ENCODE measurements at places on chromosomes 6 and 20.
A peak's percentile ranks its signal among the peaks of the same experiment; 100 is the strongest.

- peak; percentile 73 for DNase-seq
These were observed 11.2 kb downstream of the SLC35A1 start for GRCh38 chr6:87483929-87484328.

GRCh38 chr20:5065166-5065878, 54.4 kb downstream of the PCNA start:
- DNase-seq: no peak

GRCh38 chr20:56504373-56505005, 20.1 kb upstream of the FAM209A start:
- DNase-seq: no peak

GRCh38 chr6:94645191-94645590, 932.1 kb upstream of the MANEA start:
- no peak for DNase-seq

- peak; percentile 12 for DNase-seq
These were observed 7.0 kb downstream of the DYNLRB1 start for GRCh38 chr20:34522969-34523871.

- peak; percentile 74 for DNase-seq
These were observed 14.4 kb downstream of the FOXP4 start for GRCh38 chr6:41560431-41561192.

DNA sequence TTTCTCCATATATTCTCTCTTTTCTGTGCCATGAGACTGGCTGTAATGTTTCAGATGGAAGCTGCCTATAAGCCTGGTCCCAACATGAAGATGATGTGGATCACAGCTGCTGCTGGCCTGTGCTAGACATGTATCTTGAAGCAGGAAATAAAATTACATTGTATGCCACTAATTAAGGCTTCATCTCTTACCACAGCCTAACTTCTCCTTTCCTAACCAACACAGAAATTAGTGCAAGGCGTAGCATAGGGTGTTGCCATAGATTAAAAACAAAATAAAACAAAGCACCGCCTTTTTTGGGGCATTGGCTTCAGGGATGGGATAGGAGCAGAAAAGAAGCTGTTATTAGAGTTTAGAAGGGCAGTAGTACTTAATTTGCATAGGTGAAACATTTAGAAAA, 4.7 kb upstream of the SLC17A4 start:
- DNase-seq: peak; percentile 88

DNA sequence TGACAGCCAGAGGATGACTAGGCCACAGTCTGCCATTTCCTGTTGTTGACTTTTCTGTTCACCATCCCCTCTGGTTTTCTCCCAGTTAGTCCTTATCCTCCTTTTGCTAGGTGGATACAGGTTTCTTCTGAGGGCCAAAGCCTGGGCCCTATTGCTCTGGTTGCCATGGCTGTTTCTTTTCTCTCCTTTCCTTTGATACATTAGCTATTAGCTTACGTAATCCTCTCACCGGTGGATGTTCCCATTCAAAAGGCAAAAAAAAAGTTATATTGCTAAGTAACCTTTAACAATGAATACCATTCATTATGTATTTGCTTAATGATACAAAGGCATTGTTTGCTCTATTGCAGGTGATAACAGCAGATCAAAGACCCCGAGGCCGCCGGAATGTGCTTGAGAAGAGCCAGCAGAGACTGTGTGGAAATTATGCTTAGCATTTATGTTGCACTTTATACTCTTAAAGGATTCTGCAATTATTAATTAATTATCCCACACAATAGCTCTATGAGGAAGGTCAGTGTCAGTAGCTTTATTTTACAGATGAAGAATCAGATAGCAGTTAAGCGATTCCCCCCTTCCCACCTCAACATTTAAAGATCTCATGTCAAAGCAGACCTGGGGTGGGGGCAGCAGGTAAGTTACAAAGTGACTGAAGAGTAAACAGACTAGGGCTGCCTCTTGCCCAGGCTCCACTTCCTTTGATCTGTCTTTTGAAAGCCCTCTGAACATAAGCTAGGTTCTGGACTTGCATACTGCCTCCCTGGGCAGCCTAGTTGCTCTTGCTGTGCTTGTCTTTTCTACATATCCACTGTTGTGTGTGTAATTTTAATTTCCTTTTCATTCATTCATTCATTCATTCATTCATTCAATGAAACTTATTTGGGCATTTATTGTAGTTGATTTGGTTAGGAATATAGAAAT, 14.5 kb upstream of the TFB1M start:
- no peak for DNase-seq

GRCh38 chr6:166739976-166740318, 112.9 kb upstream of the RPS6KA2 start:
- peak; percentile 7 for DNase-seq

GRCh38 chr20:32522526-32522775, 62.7 kb downstream of the NOL4L start:
- no peak for DNase-seq

DNA sequence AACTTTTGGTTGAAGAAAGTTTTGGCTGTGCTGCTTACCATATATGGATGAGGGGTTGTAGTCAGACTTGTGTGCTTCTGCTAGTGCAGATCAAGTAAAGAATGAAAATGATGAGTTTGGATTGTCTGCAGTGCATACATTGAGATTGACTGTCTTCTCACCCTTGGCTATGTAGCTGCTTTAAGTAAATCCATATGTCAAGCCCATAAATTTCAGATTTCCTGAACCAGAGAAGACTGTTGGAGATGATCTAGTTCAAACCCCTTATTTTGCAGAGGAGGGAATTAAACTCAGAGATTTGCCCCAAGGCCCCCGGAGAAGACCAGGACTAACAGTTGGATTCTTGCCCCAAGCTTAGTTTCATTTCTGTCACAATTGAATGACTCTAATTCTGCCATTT, 67.2 kb downstream of the PKIB start:
- DNase-seq: peak; percentile 5

- DNase-seq: no peak
These were observed 2.0 kb upstream of the SPACA1 start for GRCh38 chr6:88045521-88046136.

- peak; percentile 47 for DNase-seq
These were observed 101.3 kb downstream of the OR2B2 start for GRCh38 chr6:27810768-27811450.

GRCh38 chr6:104625536-104625935, 234.2 kb downstream of the HACE1 start:
- no peak for DNase-seq

- no peak for DNase-seq
These were observed 5.0 kb upstream of the ZBTB24 start for GRCh38 chr6:109488001-109488400.

DNA sequence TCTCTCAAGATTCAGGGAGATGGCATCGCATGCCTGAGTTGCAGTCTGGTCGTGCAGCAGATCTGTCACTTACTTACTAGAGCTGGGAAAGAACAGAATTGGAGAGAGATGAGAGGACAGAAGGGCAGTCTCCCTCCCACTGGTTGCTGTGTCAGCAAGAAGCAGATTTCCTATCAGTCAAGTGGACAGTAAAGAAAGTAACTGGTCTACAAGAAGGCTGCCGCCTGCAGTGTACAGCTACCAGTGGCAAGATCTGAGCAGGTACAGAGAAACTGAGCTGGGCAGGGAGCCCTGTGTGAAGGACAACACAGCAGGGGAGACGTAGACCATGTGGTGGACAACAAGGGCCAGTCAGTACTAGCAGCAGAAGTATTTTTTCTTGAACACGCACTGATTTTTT, 49.5 kb upstream of the PCSK2 start:
- DNase-seq: no peak

- DNase-seq: no peak
These were observed 25.5 kb downstream of the RNF144B start for GRCh38 chr6:18412644-18413043.

GRCh38 chr6:105215506-105215905, 35.7 kb upstream of the POPDC3 start:
- peak; percentile 15 for DNase-seq

- DNase-seq: no peak
These were observed 68.5 kb downstream of the FOXC1 start for GRCh38 chr6:1678201-1678600.

- DNase-seq: no peak
These were observed 127.7 kb downstream of the ALDH8A1 start for GRCh38 chr6:134821928-134822864.

- DNase-seq: no peak
These were observed 55.6 kb upstream of the BEND6 start for GRCh38 chr6:56899311-56899710.

DNA sequence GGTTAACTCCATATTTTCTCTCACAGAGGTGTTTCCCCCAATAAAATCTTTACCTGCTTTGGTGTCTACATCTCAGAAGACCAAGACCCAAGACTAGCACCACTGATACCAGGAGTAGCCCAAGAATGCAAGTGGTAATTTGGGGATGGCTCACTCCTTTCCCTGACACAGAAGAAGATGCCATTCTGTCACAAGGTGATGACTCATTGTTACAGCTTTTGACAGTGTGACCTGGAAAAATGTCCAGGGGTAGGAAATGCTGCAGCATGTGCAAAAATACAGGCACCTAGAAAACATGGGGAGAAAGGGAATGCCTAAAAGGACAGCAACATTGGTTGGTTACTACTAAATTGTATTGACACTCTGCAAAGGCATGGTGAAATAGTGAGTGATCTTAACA, 254.0 kb upstream of the GJE1 start:
- DNase-seq: no peak

GRCh38 chr6:21754891-21755290, 161.3 kb downstream of the SOX4 start:
- DNase-seq: peak; percentile 49

- DNase-seq: no peak
These were observed 35.1 kb upstream of the DTNBP1 start for GRCh38 chr6:15697895-15698294.

DNA sequence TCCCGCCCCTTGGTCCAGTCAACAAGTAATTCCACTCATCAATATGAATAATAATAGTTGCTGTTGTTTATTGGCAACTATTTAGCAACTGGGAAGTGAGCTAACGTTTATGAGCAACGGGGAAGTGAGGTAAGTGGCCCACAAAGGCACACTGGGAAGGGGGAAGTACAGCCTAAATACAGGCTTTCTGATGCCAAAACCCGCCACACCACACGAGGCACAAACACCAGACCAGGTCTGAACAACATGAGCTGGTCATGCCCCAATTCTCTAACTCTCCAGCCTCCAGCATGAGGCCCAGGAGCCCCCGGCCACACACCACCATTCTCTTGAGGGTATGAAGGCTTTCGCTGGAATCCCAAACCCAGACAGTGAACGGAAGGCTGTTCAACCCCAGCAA, 50.8 kb downstream of the PREX1 start:
- peak; percentile 75 for DNase-seq

- no peak for DNase-seq
These were observed 118.2 kb downstream of the TTLL2 start for GRCh38 chr6:167442796-167443680.

DNA sequence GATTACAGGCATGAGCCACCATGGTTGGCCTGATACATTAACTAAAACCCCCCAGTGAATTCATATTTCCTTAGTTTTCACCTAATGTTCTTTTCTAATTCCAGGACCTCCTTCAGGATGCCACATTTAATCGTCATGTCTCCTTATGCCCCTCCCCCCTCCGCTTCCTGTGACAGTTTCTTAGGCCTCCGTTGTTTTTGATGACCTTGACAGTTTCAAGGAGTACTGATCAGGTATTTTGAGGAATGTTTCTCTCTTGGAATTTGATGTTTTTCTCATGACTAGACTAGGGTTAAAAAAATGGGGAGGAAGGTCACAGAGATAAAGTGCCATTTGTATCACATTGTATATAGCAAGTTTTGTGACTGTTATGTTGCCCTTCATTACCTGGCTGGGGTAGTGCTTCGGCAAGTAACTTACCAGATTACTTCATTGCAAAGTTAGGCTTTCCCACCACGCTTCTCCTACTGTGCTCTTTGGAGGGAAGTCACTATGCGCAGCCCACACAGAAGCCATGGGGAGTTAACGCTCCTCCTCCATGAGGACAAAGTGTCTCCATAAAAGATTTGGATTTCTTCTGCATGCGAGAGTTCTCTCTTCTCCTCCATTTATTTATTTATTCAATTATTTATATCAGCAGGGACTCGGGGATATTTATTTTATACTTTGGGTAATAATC, 99.5 kb downstream of the NCR2 start:
- DNase-seq: no peak

GRCh38 chr6:13065581-13065980, 262.8 kb downstream of the TBC1D7 start:
- DNase-seq: no peak

DNA sequence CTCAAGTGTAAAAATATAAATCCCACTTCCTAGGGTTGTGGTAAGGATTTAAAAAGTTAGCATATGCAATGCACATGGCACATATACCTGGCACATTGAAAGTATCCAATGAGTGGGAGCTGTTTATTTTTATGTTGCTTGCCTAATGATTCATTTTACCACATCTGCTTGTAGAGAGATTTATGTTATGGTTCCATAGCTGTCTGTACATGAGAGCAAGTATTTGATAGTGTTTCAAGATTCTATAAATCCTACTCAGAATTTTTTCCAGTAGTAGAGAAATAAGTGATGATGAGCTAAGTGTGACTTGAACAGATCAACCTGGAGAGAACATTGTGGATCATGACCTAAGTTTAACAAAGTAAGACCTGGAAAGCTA, 125.3 kb upstream of the SPTLC3 start:
- DNase-seq: no peak

DNA sequence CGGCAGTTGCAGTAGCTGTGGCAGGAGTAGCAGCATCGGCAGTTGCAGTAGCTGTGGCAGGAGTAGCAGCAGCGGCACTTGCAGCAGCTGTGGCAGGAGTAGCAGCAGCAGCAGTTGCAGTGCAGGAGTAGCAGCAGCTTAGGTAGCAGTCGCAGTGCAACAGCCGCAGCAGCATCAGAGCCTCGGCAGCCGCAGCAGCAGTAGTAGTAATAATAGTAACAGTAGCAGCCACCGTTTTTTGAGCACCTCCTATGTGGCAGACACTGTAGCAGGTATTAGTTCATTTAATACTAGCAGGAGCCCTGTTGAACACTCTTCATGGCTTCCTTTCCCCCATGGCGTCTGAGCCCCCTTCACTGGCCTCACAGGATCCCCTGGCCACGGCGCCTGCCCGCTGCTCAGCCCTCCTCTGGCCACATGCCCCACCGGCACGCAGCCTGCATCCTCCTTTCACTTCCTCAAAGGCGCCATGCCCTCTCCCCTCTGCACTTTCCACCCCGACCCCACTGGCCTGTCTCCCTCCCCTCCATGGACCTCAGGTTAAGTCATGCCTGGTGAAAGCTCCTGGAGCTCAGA, 19.1 kb upstream of the IRF4 start:
- DNase-seq: no peak

GRCh38 chr6:37822851-37823682, 3.5 kb downstream of the ZFAND3 start:
- DNase-seq: peak; percentile 19

GRCh38 chr6:125013938-125014660, 51.9 kb downstream of the RNF217 start:
- DNase-seq: peak; percentile 58

GRCh38 chr6:169933251-169933821, 181.9 kb downstream of the ERMARD start:
- no peak for DNase-seq

- DNase-seq: no peak
These were observed 28.8 kb downstream of the MTHFD1L start for GRCh38 chr6:150894191-150894744.

All from MV-4-11 (cell line).